GM12864 (cell line): ENCODE measurements at places on chromosomes 1 and 21.

DNA sequence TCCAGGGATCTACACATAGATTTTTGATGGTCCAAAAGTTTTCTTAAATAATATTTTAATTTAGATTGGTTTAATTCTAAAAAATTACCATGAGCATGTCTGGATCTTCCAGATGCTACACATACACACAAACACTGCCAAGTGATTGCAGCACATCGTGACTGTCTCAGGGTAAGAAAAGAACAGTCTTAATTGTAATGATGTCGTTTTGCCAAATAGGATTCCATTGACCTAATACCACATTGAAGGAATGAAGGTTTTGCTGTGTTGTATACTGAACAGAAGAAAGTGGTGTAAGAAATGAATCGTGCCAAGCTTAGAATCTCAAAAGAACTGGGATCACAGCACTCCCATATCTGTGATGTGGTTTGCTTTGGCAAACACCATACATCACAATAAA lies 633.3 kb upstream of the CAMK1G start:
- no peak for DNase-seq

DNA sequence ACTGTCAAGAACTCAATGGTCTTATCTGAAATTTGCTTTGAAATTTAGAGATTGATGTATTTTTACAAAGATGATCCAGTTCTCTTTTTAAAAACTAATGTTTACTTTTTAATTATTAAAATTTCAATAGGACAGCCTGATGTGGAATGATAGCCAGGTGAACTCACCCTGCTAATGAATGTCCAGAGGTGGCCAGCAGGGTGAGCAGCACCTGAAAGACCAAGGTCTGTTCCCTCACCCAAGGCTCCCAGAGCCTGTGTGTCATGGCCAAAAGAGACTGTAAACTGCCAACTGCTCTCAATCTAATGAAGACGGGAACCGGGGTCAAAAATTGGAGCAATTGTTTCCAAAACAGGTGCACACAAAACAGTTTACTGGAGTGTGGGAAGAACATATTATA lies 340.4 kb downstream of the DISC1 start:
- no peak for DNase-seq

DNA sequence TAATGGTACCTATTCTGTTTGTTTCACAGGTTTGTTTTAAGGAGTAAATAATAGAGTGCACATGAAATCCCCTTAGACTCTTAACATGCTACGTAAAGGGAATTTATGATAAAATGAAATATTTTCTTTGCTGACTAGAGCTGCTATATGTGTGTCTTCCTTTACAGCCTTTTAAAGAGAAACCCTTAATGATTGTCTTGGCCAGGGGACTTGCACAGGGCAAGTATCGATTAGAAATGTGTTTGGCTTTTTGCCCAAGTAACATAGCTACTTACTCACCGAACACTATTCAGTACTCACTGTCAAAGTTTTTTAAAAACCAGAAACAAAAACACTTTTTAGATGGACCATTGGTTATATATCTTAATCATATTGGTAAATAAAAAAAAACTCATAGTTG lies 71.3 kb upstream of the KIAA1614 start:
- no peak for DNase-seq

DNA sequence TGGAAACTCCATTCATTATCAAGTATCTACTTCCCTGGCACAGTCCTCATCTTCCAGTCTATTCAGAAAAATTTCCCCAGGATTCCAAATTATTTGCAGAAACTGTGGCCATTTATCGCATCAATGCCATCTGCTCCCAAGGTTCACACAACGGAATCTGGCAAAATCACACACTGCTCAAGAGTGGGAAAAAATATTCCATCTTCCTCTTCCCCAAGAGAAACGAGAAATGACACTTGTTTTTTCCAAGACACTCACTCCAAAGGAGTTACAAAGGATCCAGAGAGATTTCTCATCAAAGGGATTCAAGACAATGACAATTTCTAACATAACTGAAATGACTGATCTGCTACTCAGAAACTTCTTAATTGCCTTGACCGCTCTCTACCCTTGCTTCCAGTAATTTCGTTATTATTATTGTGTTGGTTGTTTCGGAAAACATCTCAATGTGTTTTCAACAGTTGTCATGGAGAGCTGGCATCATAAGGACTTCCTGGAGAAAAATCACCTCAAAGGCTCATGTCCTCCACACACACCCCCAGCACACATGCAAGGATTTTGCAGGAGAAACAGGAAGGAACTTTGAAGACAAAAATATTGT lies 128.0 kb downstream of the PSMG1 start:
- no peak for DNase-seq

DNA sequence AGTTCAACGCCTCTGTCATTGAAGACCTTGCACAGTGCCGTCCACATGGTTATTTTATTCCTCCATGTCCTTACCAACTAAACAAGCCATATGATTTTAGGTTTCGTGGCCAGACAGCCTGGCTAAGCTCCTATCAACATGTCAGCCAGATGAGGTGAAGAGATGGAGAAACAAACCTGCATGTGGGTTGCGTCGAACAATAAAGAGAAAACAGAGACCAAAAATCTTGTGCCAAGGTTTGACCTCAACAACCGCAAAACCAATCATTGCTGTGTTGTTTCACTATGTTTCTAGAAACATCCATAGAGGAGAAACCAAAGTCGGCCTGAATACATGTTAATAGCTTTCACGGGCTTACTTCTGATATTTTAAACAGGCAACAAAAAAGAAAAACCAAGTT lies 544.6 kb downstream of the SMYD3 start:
- no peak for DNase-seq

- DNase-seq, result no peak
Observed at GRCh38 chr1:226562989-226563388, 14.4 kb downstream of the STUM start.

- no peak for DNase-seq
Observed at GRCh38 chr1:24748191-24749121, 3.2 kb downstream of the CLIC4 start.

DNA sequence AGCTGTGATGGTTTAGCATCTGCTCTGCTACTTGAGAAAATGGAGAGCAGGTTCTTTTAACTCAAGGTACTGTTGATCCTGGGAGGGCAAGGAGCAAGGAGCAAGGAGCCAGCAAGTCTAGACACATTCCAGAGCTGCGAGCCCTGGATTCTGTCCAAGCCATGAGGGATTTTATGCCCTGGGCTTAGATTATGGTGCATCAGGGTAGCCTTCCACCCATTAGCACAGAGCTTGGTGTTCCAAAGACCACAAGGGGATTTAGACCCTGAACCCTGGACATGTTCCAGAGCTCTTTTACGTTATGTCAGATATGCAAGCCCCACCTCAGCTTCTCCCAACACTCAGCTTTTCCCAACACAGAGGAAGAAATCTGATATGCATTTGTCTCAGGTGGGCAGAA lies 2.0 kb upstream of the OR14I1 start:
- no peak for DNase-seq

GRCh38 chr1:27992276-27992675 lies 32.5 kb downstream of the XKR8 start:
- no peak for DNase-seq

DNA sequence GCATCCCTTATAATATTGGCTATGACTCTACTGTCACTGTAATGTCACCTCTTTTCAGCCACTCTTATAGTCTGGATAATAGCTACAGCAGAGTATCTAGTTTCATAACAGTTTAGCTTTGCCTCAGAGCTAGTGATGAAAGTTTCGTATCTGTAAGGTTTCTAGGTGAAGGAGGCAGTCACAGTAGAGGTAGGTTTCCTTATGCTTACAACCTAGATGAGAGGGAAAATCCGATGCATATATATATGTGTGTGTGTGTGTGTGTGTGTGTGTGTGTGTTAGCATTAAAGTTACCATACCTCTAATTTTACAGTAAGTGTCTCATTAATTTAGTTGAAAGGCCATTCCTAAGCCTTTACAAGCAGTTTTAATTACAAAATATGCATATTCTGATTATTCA lies 2.2 kb upstream of the TOR1AIP2 start:
- no peak for DNase-seq

- DNase-seq, result no peak
Observed at GRCh38 chr1:25036117-25036546, 106.1 kb upstream of the RUNX3 start.

GRCh38 chr1:26537951-26538352 lies 8.4 kb downstream of the RPS6KA1 start:
- no peak for DNase-seq

- DNase-seq, result no peak
Observed at GRCh38 chr21:45736042-45736689, 92.6 kb downstream of the PCBP3 start.

DNA sequence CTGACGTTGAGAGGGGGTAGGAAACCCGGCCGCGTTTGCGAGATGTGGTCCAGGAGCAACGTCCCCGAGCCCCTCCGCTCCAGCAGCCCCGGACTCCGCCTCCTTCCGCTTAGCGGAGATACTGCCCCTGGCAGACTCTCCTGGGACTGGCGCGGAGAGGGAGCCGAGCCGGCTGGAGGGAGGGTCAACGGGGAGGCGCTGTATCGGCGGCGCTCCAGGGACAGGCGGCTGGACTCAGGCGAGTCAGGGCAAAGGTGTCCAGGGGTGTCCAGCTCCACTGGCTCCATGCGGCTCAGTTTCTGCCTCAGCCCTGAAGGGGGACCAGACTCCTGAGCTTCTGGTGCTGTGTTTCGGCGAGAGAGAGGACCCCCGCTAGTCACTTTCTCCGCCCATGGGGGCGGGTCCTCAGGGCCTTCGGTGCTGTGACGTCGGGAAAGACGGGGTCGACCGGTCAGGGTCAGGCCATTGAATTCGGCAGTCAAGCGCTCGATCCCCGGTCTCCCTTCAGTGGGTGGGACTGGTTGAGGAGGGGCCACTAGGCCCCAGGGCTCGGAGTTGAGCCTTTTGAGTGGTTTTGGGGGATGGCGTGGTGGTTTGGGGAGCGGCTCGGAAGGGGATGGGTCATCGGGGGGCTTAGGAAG lies 2.8 kb upstream of the LIX1L start:
- no peak for DNase-seq

GRCh38 chr1:62514746-62515423 lies 78.0 kb downstream of the USP1 start:
- no peak for DNase-seq

DNA sequence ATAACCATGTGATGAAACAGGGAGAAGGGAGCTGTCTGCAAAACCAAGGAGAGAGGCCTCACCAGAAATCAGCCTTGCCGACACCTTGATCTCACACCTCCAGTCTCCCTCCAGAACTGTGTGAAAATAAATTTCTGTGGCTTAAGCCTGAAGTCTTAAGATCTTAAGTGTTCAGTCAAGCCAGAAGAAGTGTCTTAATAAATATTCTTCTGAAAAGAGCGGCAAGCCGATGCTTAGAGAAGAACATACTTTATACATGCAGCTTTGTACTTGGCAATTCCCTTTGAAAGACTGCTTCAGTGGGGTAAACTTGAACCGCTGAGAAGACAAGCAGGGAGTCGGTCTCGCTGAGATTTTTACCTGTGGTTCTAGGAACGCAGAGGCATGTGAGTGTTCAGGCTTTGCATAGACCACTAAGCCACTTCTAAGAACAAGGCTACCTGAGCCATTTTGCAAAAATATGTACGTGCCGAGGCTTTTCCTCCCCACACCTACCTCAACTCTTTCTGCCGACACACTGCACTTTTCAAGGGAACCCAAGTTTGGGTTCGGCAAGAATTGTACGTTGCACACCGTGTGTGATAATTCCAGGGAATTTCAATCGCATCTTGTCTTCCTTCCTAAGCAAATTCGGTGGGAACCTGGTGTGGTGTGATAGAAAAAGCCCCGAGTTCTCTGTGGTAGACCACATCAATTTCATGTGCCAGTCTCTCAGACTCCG lies 3.4 kb downstream of the RUNX1 start:
- DNase-seq, result no peak

DNA sequence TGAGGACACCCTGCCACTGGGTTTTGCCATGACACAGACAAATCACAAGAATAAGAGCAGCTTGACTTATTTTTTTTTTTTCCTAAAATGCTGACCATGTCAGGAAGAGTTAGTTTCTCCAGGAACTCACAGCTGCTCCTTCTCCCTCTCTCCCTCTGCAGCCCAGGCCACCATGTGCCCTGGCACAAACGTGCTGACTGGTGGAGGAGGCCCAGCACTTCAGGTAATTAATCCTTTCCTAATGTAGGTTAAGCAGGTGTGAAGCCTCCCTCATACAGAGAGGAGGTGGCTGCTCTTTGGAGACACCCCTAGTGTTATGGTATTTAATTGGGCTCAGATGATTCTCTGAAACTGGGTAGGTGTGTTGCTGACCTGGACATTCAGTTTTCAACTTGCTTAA lies 129.8 kb upstream of the USH2A start:
- DNase-seq, result no peak

- no peak for DNase-seq
Observed at GRCh38 chr21:14312871-14313270, 70.1 kb downstream of the HSPA13 start.

GRCh38 chr1:110765640-110766335 lies 91.0 kb upstream of the KCNA3 start:
- DNase-seq, result peak; percentile 49

DNA sequence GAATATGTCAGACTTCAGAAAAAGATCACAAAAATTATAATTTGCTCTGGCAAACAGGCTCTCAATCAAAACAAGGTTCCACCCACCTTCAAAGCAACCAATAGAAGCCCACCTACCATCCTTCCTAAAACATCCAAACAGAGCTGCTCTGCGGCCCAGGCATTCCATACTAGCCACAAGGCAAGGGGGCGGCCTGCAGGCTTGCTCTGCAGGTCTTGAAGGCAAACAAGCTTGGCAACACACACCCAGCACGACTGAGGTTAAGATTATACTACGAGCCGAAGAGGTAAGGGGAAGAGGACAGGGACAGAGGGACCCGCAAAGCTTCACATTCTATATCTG lies 207.3 kb downstream of the SLC45A1 start:
- DNase-seq, result no peak

DNA sequence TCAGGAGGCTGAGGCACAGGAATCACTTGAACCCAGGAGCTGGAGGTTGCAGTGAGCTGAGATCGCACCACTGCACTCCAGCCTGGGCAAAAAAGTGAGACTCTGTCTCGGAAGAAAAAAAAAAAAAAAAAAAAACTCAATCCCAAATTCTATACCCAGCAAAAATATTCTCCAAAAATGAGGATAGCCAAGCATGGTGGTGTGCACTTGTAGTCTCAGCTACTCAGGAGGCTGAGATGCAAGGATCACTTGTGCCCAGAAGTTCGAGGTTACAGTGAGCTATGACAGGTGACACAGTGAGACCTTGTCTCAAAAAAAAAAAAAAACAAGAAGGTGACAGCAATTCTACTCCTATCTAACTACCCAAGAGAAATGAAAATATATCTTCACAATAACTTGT lies 6.4 kb downstream of the TMEM50B start:
- no peak for DNase-seq

DNA sequence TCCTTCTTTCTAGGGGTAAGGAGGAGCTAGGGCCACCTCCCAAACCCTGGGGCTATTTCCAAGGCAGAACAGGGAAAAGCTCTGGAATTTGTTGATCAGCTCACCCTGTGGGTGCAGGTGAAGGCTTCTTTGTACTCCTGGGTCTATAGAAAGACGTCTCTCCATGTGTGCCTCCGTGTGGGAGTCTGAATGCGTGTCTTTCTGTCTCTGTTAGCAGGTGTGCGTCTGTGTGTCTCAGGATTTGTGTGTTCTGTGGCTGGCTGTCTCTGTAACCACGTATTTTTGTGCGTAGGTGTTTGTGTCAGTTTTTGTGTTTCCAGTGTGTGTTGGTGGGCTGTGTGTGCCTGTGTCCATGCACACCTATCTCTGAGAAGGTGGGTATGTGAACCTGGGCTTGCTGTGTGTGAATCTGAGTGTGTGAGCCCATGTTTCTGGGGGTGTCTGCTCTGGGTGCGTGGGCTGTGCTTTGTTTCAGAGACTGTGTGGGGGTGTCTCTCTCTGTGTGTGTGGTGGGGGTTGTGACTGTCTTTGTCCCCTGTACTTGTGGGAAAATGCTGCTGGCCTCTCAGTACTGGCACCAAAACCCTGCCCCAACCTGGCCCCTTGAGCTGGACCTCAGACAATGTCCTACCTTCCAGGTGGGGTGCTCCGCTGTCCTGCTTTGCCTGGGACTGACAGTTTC lies 12.7 kb upstream of the ETV3L start:
- no peak for DNase-seq
